ENCODE measurements at places on chromosomes 4 and X. TPM values are rescaled to one million over a fixed set of nuclear protein-coding genes. Genes with fewer than 3 reads are reported as not detected.

DNA sequence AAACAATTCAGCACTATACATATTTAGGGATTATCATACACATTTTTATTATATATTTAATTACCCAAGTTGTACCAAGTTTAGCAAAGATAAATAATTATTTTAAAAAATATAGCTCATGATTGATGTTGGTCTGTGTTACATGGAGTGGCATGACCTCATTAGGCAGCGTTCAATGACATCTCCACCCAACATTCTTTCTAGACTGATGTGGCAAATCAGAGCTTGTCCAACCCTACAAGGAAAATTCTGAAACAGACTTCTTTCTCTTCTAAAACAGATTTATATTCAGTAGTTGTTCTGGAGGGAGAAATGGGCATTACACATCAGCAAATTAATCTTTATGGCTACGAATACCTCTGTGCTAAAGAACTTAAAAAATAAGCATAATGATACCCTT is 189.7 kb downstream of the PDGFC start:
- DNase-seq = no peak

Gene DOK7
- total RNA-seq = not detected

DNA sequence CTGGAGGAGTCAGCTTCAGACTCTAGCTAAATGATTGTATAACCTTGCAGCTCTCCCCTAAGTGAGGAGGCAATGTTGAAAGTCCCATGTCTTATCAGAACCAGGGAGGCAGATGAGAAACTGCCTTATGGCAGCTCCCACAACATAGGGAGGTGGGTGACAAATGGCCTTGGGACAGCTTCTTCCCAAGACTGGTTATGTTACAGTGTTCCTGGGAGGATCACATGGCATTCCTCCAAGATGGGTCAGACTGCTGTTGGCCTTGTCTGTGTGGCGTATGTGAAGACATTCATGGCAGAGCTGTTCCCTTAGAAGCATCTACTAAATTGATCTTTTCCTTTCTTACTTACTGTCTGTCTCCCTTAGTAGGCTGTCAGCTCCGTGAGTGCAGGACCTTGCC is 42.0 kb downstream of the HPRT1 start:
- peak; percentile 51 for DNase-seq

DNA sequence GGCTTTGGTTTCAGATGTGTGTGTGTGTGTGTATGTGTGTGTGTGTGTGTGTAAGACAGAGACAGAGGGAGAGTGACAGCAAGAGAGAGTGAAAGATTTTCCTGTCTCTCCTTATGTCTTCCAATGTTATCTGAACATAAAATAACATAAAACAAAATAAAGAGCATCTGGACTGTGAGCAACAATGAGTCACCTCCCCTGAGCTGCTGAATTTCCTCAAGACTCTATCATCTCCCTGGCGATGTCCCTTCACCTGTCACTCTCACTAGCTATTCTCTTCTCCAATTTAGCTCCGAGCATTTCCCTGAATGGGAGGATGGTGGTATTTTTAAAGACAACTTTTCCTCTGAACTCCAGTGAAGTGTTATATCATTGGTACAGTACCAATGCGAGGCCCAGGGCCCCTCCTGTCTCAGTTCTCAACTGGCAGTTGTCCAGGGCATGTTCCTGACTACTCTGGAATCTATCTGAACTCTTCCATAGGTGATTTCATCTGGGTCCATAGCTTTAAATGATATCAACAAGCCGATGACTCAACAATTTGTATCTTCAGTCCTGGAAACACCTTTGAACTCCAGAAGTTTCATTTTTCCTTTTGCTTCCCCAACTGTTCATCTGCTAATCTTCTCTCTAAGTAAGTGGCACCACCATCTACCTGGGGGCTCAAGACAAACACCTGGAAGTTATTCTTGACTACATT is 195.0 kb upstream of the CLNK start:
- no peak for DNase-seq

DNA sequence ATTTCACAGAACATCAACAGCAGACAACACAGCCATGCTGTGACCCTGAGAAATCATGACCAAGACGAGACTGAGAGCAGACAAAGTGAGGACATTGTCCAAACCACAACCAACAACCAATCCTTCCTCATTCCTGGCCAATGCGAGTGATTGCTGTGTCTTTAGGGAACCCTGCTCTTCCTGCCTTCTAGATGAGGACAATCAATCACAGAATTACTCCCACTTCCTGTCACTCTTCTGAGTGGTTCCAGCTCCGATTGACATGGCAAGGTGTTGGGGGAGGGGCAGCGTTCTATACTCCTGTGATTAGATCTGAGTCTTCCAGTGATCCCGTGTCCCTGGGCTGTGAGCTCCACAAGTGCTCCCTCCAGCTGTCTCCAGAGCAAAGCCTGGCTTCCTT is 227.8 kb downstream of the STIM2 start:
- DNase-seq = no peak

Gene RWDD4
- 30.2 TPM for total RNA-seq

Gene NSUN7
- total RNA-seq = 0.86 TPM

DNA sequence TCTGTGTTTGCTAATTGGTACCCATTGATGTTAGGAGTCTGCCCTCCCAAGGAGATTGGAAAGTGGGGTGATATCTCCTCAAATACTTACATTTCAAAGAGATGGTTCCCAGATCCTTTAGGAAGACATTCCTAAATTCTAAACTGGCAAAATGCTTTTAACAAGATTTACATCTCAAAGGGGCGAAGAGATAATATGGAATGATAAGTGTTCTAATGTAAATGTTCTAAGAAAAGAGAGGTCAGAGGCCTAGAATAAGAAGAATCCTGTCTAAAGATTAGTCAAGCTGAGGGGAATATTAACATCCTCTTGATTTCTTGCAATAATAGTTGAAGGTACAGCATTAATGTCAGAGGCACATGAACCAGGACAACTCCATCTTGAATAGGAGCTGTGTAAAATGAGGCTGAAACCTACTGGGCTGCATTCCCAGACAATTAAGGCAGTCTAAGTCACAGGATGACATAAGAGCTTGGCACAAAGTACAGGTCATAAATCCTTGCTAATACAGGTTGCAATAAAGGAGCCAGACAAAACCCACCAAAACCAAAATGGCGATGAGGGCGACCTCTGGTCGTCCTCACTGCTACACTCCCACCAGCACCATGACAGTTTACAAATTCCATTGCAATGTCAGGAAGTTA is 2248.1 kb downstream of the ARAP2 start:
- DNase-seq = no peak

Gene CHST7
- 10.0 TPM for total RNA-seq

DNA sequence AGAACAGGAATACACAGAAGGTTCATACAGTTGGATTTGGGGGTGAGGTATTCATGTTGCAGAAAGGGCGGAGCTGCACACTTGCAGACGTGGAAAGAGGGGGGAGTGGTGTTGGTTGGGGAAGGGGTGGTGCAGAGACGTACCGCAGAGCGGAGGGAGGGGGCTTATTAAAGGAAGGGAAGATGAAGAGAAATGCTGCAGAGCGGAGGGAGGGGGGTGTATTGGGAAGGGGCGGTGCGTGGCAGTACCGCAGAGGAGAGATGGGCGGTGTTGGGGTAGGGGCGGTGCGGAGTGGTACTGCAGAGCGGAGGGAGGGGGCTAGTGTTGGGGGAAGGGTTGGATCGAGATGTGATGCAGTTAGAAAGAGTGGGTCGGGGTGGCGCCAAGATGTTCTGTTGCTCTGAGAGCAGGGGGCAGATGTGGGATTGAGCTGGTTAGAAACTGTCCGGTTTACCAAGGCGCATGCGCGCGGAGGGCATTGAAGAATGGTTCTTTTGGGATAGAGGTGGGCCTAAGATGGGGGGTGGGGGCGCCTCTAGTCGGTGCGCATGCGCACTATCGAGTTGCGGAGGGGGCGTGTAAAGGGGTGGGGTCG is 900 bp downstream of the TRO start:
- peak; percentile 59 for DNase-seq

Gene CXCL10
- under 0.01 TPM for total RNA-seq

DNA sequence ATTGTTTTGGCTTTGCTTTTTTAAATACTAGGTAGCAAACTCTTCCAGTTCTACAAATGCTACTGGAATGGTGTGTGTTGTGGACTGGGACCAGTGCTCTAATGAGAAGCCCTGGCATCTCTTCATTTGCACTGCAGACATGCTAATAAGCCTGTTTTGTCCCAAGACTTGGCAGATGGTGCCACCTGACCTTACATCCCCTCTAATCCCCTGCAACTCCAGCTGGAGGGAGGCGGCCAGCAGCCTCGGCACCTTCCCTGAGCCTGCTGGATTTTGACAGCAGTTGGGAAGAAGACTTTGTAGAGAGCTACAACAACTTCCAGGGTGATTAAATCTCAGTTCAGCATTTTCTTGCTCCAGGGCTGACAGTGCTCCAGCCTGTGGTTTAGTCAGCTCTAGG is 200.0 kb downstream of the DCLK2 start:
- no peak for DNase-seq

GRCh38 chr4:6767748-6768538 is 14.6 kb upstream of the KIAA0232 start:
- no peak for DNase-seq

- peak; percentile 68 for DNase-seq
These were observed 62.8 kb upstream of the EGFL6 start for GRCh38 chrX:13506574-13506973.

DNA sequence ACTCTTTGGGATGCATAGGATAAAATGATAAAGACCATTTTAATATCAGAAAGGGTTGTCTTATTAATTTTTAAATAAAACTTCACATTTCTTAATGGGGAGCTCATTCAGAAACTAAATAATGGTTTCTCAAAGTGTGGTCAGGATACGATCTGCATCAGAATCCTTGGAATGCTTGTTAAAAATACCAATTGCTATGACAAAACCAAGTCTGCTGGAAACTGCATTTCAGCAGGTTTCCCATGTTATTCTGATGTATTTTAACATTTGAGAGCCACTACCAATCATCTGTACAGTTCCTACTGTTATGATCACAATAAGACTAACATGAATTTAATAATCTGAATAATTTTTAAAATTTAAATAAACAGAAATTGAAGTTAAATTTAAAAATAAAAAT is 115.1 kb downstream of the SOWAHB start:
- DNase-seq = peak; percentile 88

GRCh38 chr4:145734576-145735346 is 54.8 kb downstream of the C4orf51 start:
- peak; percentile 78 for DNase-seq

DNA sequence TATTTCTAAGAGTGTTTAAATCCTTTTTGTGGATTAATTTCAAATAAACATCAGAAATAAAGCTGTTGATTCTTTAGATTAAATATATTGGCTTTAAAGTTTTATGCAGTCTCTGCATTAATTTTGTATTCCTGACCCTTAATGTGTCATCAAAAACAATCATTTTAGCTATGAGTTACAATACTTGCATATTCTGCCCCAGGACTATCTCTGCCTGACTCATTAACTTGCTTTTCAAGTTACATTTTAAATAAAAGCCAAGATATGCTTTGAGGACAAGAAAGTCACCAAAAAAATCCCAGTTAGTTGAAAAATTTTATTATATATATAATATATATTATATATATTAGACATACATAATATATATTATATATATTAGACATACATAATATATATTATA is 208.7 kb downstream of the ADGRL3 start:
- no peak for DNase-seq

DNA sequence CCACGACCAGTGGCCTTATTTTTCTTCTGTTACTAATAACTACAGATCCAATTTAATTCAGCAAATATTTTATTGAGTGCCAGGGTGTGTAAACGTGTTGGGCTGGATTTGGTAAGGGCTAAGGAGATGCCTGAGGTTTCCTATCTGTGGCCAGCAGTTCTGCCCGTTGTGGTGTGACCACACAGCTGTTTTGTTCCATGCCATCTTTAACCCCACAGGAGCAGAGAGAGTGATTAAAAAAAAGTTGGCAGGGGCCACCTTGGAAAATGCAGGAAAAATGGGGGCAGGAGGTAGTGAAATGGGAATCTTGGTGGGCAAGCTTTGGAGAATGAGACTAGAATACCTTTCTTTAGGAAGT is 1.1 kb downstream of the PLAC8 start:
- no peak for DNase-seq

- DNase-seq = peak; percentile 76
These were observed 58.3 kb upstream of the GUCY1A1 start for GRCh38 chr4:155608225-155608885.

DNA sequence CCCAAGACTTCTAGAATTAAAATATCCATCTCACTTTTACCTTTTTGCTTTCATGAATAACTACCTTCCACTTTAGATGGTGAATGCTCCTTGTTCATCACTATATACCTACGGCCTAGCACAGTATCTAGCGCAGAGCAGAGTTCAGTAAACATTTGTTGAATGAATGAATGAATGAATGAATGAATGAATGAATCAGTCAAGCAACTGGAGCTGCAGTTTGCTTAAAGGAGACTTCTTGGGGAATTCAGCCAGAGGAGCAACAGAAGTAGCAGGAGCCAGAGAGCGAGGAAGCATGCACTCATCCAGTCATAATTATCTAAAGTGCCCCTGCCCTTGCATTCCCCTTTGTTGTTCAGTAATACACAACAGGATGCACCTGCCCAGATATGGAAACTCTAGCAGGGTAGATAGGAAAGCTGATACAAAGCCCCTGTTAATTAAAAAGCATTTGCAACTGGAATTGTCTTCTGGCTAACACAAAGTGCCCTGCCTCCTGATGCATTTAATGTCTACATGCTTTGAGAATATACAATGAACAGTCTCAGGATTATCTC is 103.0 kb upstream of the MBNL3 start:
- DNase-seq = no peak

GRCh38 chrX:468979-469378 is 82.3 kb upstream of the PPP2R3B start:
- no peak for DNase-seq

DNA sequence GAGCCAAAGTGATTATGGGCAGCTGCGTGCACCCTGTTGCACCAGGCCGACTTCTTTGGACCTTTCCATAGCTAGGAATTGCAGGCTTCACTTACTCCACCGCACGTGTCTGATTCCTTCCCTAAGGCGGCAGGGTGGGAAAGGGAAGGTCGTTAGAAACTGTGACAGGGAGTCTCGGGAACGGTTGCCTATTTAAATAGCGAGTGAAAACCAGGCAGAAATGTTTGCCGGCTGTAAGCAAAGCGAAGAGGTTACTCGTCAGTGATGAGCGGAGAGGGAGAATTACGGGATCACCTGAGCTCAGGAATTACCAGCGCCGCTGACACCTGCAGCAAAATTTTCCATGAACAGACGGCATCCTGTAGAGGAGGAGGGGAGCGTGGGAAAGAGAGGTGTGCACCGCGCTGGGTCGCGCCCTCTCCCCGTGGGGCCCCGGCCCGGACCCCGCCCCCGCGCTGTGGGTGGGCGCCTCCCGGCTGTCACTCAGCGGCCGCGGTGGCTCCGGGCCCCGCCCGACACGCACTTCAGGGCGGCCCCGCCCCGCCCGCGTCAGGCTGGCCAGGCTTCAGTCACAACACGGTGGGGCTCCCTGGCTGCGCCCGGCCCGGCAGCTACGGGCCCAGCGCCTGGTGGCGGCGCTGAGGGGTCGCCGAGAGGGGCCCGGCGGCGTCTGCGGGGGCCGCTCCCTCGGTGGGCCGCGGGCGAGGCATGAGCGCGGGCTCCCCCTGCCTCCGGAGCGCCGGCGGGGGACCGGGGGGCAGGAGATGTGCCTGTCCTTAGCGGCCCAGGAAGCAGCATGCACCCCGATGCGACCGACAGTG is at the start of gene SNX25:
TSS of gene SNX25 (plus strand) at position 568 of the 821 bp plus-strand sequence. CDS start at position 797, 229 bp downstream.
- peak; percentile 76 for DNase-seq

Gene TLR3
- total RNA-seq = 0.97 TPM

GRCh38 chrX:129980001-129980401 is 2.4 kb upstream of the BCORL1 start:
- no peak for DNase-seq

Gene CDS1
- total RNA-seq = under 0.01 TPM

- no peak for DNase-seq
These were observed 29.8 kb downstream of the SPANXA2 start for GRCh38 chrX:141619336-141619735.

Gene TCEAL7
- total RNA-seq = 37.0 TPM
